ENCODE measurements at places on chromosomes 7 and 10. TPM values are rescaled to one million over a fixed set of nuclear protein-coding genes. Genes with fewer than 3 reads are reported as not detected.

DNA sequence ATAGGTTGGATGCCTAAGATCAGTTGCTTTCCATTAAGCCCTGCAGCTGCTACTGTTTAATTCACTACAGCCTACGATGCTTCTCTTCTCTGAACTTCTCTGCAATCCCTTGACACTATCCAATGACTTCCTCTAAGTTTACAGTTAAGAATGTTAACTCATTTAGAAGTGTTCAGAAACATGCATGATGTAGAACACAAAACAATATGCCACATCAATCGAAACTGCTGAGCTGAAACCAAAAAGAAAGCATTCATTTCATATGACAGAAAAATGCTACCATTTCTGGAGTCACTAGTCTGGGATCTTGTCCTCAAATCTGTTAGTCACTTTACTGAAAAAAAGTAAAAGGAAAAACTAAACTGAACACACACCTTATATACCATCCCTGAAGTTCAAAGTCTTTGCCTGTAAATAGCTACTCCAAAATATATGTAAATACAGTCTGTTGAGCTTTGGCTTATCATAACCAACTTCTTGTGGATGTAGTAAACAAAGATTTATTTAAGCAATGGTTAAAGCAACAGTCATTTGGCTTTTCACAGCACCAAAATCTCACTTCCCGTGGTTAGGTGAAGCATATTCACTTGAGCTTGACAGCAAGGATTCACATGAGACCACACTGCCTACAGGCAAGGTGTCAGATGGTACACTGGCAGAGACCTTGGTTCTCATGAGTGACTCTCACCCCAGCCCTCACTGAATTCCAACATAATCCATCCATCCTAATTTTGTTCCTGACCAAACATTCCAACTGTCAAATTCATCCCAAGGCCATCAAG lies 187.0 kb downstream of the PPP1R17 start:
- no peaks in the 10 kb centered on the region for H3K4me1 ChIP-seq
- no peaks in the 10 kb centered on the region for H3K27me3 ChIP-seq
- peaks cover 25% of the 10 kb centered on the region for H3K36me3 ChIP-seq
- H3K4me3 ChIP-seq = no peak overlapping the region
- DNase-seq = no peak

- no peak overlapping the region for H3K27ac ChIP-seq
- H3K4me1 ChIP-seq = peaks cover 3% of the 10 kb centered on the region
- no peak for DNase-seq
- no peaks in the 10 kb centered on the region for H3K36me3 ChIP-seq
Measured at GRCh38 chr10:51860257-51860656, 160.9 kb upstream of the CSTF2T start.

GRCh38 chr7:120996333-120996987 lies 7.9 kb downstream of the CPED1 start:
- no peak overlapping the region for H3K4me3 ChIP-seq
- peak; percentile 46 for DNase-seq
- no peaks in the 10 kb centered on the region for H3K36me3 ChIP-seq
- peaks cover 8% of the 10 kb centered on the region for H3K4me1 ChIP-seq
- H3K27me3 ChIP-seq = no peaks in the 10 kb centered on the region
- no peak overlapping the region for H3K27ac ChIP-seq

DNA sequence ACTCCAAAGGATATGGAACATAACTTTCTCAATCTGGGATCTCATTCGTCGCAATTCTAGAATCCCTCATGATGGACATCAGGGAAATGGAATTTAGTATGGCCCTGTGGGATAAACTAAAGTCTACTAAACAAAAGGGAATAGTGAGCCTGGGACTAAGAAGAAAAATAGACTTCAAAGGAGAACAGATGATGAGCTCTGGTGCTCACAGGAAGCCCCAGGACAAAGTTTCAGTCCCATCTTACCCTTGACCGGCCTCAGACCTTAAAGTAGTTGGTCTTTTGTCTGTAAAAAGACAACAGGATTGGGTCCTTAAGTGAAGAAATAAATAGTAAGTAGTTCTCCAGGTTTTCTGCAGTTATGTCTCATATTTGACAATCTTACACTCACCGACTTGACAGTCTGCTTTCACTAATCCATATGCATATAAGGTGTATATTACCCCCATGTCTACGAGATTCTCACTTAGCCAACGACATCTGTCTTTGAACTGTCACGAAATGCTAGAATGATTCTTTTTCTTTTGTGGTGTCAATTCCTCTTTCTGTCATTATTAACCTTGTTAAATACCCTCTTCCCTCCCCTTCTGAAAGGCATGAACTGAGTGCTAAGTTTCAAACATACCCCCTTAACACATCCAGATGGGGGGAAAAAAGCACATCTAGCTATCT lies 10.9 kb upstream of the IKZF1 start:
- no peaks in the 10 kb centered on the region for H3K36me3 ChIP-seq
- no peaks in the 10 kb centered on the region for H3K27me3 ChIP-seq

GRCh38 chr10:96656839-96657238 lies 63.5 kb downstream of the PIK3AP1 start:
- DNase-seq = no peak
- H3K36me3 ChIP-seq = no peaks in the 10 kb centered on the region
- no peak overlapping the region for H3K4me3 ChIP-seq
- H3K27me3 ChIP-seq = no peaks in the 10 kb centered on the region
- H3K4me1 ChIP-seq = no peaks in the 10 kb centered on the region

GRCh38 chr7:82805527-82805960 lies 357.1 kb downstream of the PCLO start:
- H3K27me3 ChIP-seq = no peaks in the 10 kb centered on the region
- H3K4me1 ChIP-seq = no peaks in the 10 kb centered on the region
- no peaks in the 10 kb centered on the region for H3K36me3 ChIP-seq
- H3K4me3 ChIP-seq = no peak overlapping the region

- H3K27ac ChIP-seq = no peak overlapping the region
- no peak for DNase-seq
- no peaks in the 10 kb centered on the region for H3K4me1 ChIP-seq
- H3K36me3 ChIP-seq = no peaks in the 10 kb centered on the region
- H3K4me3 ChIP-seq = no peak overlapping the region
Measured at GRCh38 chr7:114720725-114721124, 201.2 kb upstream of the MDFIC start.

DNA sequence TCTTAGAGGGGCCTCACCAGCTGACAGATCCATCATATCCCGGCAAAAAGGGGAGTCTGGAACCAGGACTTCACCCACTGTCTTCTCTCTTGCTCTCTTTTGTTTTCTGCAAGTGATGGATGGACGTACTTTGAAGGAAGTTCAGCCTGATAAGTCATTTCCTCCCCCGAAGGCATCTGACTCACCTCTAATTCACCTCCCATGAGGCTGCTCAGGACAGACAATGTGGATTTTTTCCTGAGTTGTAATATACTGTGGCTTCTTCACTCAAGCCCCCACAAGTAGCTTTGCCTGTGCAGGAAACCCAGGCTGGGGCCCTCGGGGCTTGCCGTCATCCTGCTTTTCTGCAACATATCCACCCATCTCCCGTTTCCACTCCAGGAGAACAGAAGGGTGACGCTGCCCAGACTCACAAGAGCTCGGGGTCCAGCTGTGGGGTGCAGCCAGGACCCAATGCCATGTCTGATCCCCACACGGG lies 70.4 kb downstream of the ASB13 start:
- peaks cover 7% of the 10 kb centered on the region for H3K4me1 ChIP-seq
- no peak overlapping the region for H3K4me3 ChIP-seq
- H3K27ac ChIP-seq = no peak overlapping the region
- H3K27me3 ChIP-seq = no peaks in the 10 kb centered on the region
- H3K36me3 ChIP-seq = no peaks in the 10 kb centered on the region

GRCh38 chr10:12218991-12219390 lies 23.0 kb downstream of the CDC123 start:
- H3K27ac ChIP-seq = no peak overlapping the region
- H3K4me1 ChIP-seq = peaks cover 9% of the 10 kb centered on the region
- DNase-seq = no peak
- H3K27me3 ChIP-seq = no peaks in the 10 kb centered on the region
- no peak overlapping the region for H3K4me3 ChIP-seq

GRCh38 chr7:3730276-3730675 lies 429.2 kb downstream of the SDK1 start:
- no peaks in the 10 kb centered on the region for H3K4me1 ChIP-seq
- no peak overlapping the region for H3K4me3 ChIP-seq
- no peaks in the 10 kb centered on the region for H3K27me3 ChIP-seq
- H3K27ac ChIP-seq = no peak overlapping the region

DNA sequence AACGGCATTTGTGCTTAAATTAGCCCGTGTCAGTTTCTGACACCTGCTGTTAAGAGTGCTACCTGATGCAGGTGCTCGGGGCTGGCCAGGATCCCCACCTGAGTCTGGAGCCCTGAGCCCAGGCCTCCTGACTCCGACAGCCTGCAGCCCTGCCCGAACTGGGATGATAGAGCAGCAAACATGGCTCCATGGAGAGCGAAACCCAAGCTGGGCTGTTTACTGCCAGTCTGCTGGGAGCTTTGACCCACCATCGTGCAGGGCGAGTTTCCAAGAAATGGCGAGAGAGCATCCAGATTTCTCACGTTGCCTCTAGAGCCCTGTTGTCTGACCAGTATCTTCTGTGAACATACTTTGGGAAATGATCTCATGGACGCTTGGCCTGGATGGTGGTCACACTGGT lies 66.2 kb downstream of the MGMT start:
- H3K4me1 ChIP-seq = peaks cover 11% of the 10 kb centered on the region
- no peak overlapping the region for H3K27ac ChIP-seq
- H3K27me3 ChIP-seq = no peaks in the 10 kb centered on the region

GRCh38 chr7:12768948-12769347 lies 81.5 kb downstream of the ARL4A start:
- H3K27ac ChIP-seq = no peak overlapping the region
- no peak overlapping the region for H3K4me3 ChIP-seq
- H3K27me3 ChIP-seq = no peaks in the 10 kb centered on the region
- no peak for DNase-seq

GRCh38 chr7:157565981-157566630 lies 229.3 kb downstream of the DNAJB6 start:
- no peaks in the 10 kb centered on the region for H3K36me3 ChIP-seq
- H3K27ac ChIP-seq = no peak overlapping the region
- H3K27me3 ChIP-seq = no peaks in the 10 kb centered on the region
- H3K4me1 ChIP-seq = no peaks in the 10 kb centered on the region
- H3K4me3 ChIP-seq = no peak overlapping the region
- no peak for DNase-seq

DNA sequence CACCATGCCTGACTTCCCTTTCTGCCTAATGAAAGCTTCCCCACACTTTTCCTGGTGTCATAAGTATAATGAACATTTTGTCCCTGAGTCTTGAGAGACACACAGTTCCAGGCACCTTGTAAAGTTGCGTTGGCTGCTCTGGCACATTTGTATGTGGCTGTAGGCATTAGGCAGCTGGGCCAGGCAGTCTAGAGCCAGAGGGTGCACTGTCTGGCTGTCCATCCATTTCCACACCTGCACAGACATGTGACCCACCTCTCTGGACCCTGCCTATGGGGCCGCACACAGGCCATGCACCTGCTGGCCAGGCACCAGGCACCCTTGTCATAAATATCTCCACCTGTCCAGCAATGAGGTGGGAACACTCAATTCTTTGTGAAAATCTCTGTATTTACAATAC lies 54.7 kb upstream of the ANTXRL start:
- no peak overlapping the region for H3K27ac ChIP-seq
- DNase-seq = no peak
- no peak overlapping the region for H3K4me3 ChIP-seq
- H3K4me1 ChIP-seq = peaks cover 9% of the 10 kb centered on the region
- no peaks in the 10 kb centered on the region for H3K27me3 ChIP-seq

- no peak overlapping the region for H3K4me3 ChIP-seq
- H3K27me3 ChIP-seq = no peaks in the 10 kb centered on the region
- no peak for DNase-seq
- H3K36me3 ChIP-seq = no peaks in the 10 kb centered on the region
- H3K27ac ChIP-seq = no peak overlapping the region
Measured at GRCh38 chr10:6011558-6011957, 34.2 kb upstream of the IL15RA start.

The FAM20C gene
- total RNA-seq = 43.9 TPM

The RFC2 gene
- total RNA-seq = 10.2 TPM

The LRGUK gene
- 0.39 TPM for total RNA-seq

The DNAJB9 gene
- 16.2 TPM for total RNA-seq
